Keratinocyte (primary cell): ENCODE measurements at places on chromosomes 1 and 21.
A peak's percentile ranks its signal among the peaks of the same experiment; 100 is the strongest.

- no peak overlapping the region for H3K4me3 ChIP-seq
- no peak overlapping the region for H3K27ac ChIP-seq
- H3K36me3 ChIP-seq = peaks cover 11% of the 10 kb centered on the region
- no peaks in the 10 kb centered on the region for H3K27me3 ChIP-seq
- DNase-seq = no peak
These were observed 31.0 kb downstream of the ARID1A start for GRCh38 chr1:26726784-26727183.

DNA sequence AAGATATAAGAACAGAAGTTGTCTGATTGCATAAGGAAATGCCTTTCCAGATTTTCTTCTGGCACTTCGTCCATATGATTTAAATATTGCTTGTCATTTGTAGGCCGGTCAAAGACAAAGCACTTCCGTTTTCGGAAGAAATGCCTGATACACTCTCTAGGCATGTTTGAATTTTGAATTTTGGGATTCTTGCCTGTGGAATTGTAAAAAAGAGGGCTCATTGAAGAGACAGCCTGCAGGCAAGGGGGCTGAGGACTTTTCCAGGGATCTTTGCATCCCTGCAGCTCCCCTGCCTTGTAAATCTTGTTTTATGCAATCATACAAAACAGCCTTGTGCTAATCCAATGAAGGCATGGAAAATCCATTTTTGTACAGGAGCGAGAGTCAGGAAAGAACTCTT is 7.4 kb downstream of the GBP4 start:
- no peak for DNase-seq
- no peaks in the 10 kb centered on the region for H3K4me1 ChIP-seq
- H3K36me3 ChIP-seq = no peaks in the 10 kb centered on the region
- H3K4me3 ChIP-seq = no peak overlapping the region

GRCh38 chr21:23218667-23219066 is 2220.5 kb downstream of the NCAM2 start:
- H3K4me3 ChIP-seq = no peak overlapping the region
- no peak for DNase-seq
- H3K4me1 ChIP-seq = no peaks in the 10 kb centered on the region
- no peaks in the 10 kb centered on the region for H3K36me3 ChIP-seq
- no peaks in the 10 kb centered on the region for H3K27me3 ChIP-seq
- H3K27ac ChIP-seq = no peak overlapping the region

GRCh38 chr1:43074244-43074643 is 97.8 kb downstream of the EBNA1BP2 start:
- H3K4me3 ChIP-seq = no peak overlapping the region
- no peaks in the 10 kb centered on the region for H3K36me3 ChIP-seq
- H3K27ac ChIP-seq = no peak overlapping the region
- no peaks in the 10 kb centered on the region for H3K27me3 ChIP-seq
- peaks cover 5% of the 10 kb centered on the region for H3K4me1 ChIP-seq

DNA sequence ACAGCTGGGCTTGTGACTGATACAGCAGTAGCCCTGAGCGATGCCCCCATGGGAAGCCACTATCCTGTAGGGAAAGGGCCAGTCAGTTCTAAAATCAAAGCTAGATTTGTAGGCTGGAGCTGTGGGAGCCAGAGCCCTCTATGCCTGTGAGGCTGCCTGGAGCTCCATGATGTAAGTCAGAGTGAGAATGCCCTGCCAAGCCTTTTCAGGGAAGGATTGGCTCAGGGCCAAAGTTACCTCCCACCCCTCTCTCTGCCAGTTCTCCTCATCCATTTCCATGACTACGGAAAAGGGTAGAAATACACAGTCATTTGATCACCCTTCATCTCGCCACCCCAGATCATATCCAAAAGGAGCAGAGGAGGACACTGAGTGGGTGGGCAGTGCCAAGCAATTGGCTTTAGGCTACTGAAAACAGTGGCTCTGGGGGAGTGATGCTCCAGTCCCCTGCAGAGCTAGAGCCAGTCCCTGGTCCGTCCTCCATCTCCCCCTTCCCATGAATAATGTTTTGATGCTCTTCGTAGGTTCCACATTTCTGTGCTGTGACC is 59.5 kb upstream of the KCNA3 start:
- DNase-seq = no peak
- H3K4me1 ChIP-seq = no peaks in the 10 kb centered on the region
- H3K27me3 ChIP-seq = no peaks in the 10 kb centered on the region
- H3K36me3 ChIP-seq = no peaks in the 10 kb centered on the region
- H3K27ac ChIP-seq = no peak overlapping the region

DNA sequence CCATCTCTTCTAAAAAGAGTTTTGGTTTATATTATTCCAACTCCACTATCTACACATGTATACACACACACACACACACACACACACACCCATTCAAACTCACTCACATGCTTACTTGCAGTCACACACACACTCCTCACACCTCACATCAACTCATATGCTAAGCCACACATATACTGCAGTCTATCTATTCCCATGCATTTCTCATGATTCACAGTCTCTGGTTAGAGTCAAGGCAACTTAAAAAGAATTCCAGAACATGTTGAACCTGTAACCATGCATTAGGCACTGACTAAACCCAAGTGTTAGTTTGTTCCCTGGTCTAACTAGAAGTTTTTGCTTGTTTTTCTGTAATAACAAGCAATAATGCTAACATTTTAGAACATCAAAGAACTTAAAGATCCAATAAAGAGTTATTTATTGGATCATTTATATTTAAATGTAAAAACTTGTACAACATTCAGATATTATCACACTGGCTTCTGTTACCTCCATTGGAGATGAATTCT is 931.1 kb downstream of the PLA2G4A start:
- no peak overlapping the region for H3K27ac ChIP-seq
- H3K27me3 ChIP-seq = no peaks in the 10 kb centered on the region
- H3K4me1 ChIP-seq = no peaks in the 10 kb centered on the region
- no peak overlapping the region for H3K4me3 ChIP-seq
- no peaks in the 10 kb centered on the region for H3K36me3 ChIP-seq

GRCh38 chr1:95503278-95504030 is 269.4 kb downstream of the RWDD3 start:
- H3K27ac ChIP-seq = no peak overlapping the region
- H3K27me3 ChIP-seq = no peaks in the 10 kb centered on the region
- no peak for DNase-seq

GRCh38 chr1:206112600-206113301 is 4.4 kb downstream of the AVPR1B start:
- H3K36me3 ChIP-seq = no peaks in the 10 kb centered on the region
- DNase-seq = no peak
- peaks cover 29% of the 10 kb centered on the region for H3K27me3 ChIP-seq
- H3K4me3 ChIP-seq = no peak overlapping the region

GRCh38 chr1:224448453-224449017 is 13.9 kb upstream of the WDR26 start:
- H3K4me1 ChIP-seq = peaks cover 15% of the 10 kb centered on the region
- H3K4me3 ChIP-seq = no peak overlapping the region
- no peaks in the 10 kb centered on the region for H3K27me3 ChIP-seq
- H3K36me3 ChIP-seq = no peaks in the 10 kb centered on the region
- H3K27ac ChIP-seq = no peak overlapping the region

- H3K27ac ChIP-seq = no peak overlapping the region
- H3K4me3 ChIP-seq = no peak overlapping the region
- no peak for DNase-seq
- peaks cover 8% of the 10 kb centered on the region for H3K36me3 ChIP-seq
These were observed 14.1 kb downstream of the CCSAP start for GRCh38 chr1:229328598-229329362.

- H3K36me3 ChIP-seq = no peaks in the 10 kb centered on the region
- no peak overlapping the region for H3K4me3 ChIP-seq
- no peak overlapping the region for H3K27ac ChIP-seq
- no peaks in the 10 kb centered on the region for H3K4me1 ChIP-seq
These were observed 30.1 kb downstream of the CDKN2C start for GRCh38 chr1:51000160-51000559.

DNA sequence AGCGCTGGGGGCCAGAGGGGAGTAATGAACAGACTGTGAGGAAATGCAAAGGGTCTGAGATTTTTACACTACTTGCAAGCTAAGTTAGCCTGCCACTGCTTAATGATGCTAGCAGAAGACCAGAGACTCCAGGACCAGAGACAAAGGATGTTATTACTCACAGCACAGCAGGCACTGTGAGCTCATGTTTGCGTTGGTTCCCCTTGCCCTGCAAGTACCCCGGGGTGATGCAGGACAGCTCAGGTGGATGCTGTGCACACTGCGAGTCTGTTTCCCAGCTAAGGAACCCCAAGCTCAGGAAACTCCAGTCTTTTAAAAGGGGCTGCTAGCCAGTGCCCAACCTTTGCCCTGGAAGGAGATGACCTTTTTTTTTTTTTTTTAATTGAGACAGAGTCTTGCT is 1.2 kb downstream of the FHAD1 start:
- no peaks in the 10 kb centered on the region for H3K36me3 ChIP-seq
- H3K4me1 ChIP-seq = peaks cover 14% of the 10 kb centered on the region
- no peaks in the 10 kb centered on the region for H3K27me3 ChIP-seq
- DNase-seq = no peak
- no peak overlapping the region for H3K27ac ChIP-seq

- H3K4me1 ChIP-seq = no peaks in the 10 kb centered on the region
- H3K27ac ChIP-seq = no peak overlapping the region
- no peaks in the 10 kb centered on the region for H3K27me3 ChIP-seq
- no peak overlapping the region for H3K4me3 ChIP-seq
These were observed 80.6 kb downstream of the TEX35 start for GRCh38 chr1:178593515-178593914.

DNA sequence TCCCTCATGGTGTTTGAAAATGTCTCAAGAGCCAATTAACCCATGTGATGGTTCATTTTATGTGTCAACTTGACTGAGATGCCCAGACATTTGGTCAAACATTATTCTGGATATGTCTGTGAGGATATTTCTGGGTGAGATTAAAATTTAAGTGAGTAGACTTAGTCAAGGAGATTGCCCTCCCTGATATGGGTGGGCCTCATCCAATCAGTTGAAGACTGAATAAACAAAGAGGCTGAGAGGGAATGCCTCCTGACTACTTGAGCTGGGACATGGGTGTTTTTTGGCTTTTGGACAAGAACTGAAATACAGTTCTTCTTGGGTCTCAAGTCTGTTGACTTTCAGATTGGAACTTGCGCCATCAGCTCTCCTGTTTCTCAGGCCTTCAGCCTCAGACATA is 89.4 kb upstream of the SPATA6 start:
- H3K27ac ChIP-seq = no peak overlapping the region
- no peak for DNase-seq
- peaks cover 5% of the 10 kb centered on the region for H3K4me1 ChIP-seq
- H3K36me3 ChIP-seq = no peaks in the 10 kb centered on the region
- H3K27me3 ChIP-seq = no peaks in the 10 kb centered on the region

DNA sequence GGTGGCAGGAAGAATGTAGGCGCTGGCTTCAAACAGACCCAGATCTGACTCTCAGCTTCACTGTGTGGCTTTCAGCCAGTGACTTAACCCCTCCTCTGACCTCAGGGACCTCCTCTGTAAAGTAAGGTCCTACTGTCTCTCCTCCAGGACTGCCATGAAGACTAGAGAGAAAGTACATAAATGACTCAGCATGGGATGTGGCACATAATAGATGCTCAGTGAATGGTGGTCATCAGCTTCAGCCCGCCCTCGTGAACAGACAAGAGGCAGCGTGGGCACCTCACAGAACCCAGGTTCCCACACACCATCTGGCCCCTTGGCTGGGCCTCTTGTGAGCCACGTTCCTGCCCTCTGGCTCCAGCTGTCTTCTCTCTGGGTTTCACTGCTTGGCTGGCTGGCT is 126.0 kb downstream of the SYF2 start:
- no peak overlapping the region for H3K27ac ChIP-seq
- no peak for DNase-seq
- peaks cover 15% of the 10 kb centered on the region for H3K27me3 ChIP-seq
- H3K4me3 ChIP-seq = no peak overlapping the region

- H3K27ac ChIP-seq = no peak overlapping the region
- H3K4me1 ChIP-seq = no peaks in the 10 kb centered on the region
- DNase-seq = no peak
- H3K4me3 ChIP-seq = no peak overlapping the region
- no peaks in the 10 kb centered on the region for H3K36me3 ChIP-seq
These were observed 10.2 kb downstream of the ADAM30 start for GRCh38 chr1:119885903-119886783.

DNA sequence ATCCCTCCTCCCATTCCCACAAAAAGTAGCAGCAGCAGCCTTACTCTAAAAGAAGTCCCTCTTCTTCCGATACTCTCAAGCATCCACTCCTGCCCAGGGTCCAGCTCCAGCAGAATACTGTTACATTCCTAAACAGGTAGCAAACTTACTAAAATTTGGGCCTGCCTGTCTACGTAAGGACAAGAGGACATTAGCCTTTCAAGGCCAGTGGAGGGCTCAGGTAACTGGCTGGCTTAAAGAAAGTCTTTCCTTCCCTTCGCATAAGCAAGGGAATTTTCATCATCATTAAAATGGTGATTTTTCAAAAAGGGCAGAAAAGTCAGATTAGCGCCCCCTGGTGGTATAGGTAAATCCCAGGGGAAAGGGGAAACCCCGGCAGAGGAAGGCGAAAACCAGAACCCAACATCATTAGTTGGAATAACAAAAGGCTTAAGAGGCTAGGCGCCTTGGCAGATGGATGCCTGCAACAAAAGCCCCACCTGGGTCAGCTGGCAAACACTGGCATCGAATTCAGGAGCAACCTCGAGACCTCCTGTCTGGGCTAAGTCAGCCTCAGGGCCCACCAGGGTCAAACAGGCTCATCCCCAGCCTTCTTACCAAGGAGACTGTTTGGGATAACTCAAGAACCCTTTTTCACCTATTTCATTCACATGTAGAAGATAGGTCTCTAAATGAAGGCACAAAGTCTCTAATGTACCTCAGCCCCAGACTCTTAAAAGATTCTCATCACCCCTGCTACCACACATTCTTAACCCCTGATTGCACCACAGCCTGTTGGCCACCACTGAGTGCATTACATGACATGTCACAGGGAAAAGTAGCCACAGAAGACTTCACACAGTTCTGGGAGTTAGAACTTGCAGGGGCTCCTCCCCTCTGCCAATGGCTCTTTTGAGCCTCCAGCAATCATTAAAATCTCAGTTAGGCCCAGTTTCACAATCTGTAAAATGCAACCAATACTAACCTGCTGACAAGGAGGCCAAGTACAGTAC is 36.7 kb downstream of the ERI3 start:
- H3K27ac ChIP-seq = no peak overlapping the region
- H3K27me3 ChIP-seq = no peaks in the 10 kb centered on the region
- H3K4me3 ChIP-seq = no peak overlapping the region
- no peaks in the 10 kb centered on the region for H3K4me1 ChIP-seq
- DNase-seq = no peak

- peak overlapping the region; percentile 86 for H3K4me3 ChIP-seq
- H3K36me3 ChIP-seq = peaks cover 21% of the 10 kb centered on the region
- peak overlapping the region; percentile 67 for H3K27ac ChIP-seq
These were observed 423 bp downstream of the URB1 start for GRCh38 chr21:32392299-32392879.

GRCh38 chr21:38861056-38861455 is 55.3 kb downstream of the ETS2 start:
- H3K27me3 ChIP-seq = no peaks in the 10 kb centered on the region
- no peaks in the 10 kb centered on the region for H3K4me1 ChIP-seq
- no peaks in the 10 kb centered on the region for H3K36me3 ChIP-seq

DNA sequence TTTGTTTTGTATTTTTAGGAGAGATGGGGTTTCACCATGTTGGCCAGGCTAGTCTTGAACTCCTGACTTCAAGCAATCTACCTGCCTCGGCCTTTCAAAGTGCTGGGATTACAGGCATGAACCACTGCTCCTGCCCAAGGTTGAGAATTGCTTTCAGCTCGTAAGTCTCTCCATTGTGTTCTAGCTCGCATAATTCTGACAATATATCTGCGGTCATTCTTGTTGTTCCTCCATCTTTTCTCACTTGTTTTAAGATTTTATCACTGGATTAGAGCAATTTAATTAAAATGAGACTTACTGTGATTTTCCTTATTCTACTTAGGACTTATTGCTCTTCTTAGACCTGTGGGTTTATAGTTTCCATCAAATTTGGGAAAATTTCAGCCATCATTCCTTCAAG is 102.9 kb downstream of the AHCTF1 start:
- DNase-seq = no peak
- no peak overlapping the region for H3K27ac ChIP-seq
- no peaks in the 10 kb centered on the region for H3K36me3 ChIP-seq

- DNase-seq = no peak
- H3K36me3 ChIP-seq = no peaks in the 10 kb centered on the region
These were observed 199.7 kb downstream of the TBX15 start for GRCh38 chr1:118788463-118788862.
